Hematopoietic multipotent progenitor cell treated with erythropoietin and hydrocortisone succinate and interleukin-3 and kit ligand, for 8 days (in vitro differentiated cells): ENCODE measurements at places on chromosomes 6 and 20.
A peak's percentile ranks its signal among the peaks of the same experiment; 100 is the strongest.

DNA sequence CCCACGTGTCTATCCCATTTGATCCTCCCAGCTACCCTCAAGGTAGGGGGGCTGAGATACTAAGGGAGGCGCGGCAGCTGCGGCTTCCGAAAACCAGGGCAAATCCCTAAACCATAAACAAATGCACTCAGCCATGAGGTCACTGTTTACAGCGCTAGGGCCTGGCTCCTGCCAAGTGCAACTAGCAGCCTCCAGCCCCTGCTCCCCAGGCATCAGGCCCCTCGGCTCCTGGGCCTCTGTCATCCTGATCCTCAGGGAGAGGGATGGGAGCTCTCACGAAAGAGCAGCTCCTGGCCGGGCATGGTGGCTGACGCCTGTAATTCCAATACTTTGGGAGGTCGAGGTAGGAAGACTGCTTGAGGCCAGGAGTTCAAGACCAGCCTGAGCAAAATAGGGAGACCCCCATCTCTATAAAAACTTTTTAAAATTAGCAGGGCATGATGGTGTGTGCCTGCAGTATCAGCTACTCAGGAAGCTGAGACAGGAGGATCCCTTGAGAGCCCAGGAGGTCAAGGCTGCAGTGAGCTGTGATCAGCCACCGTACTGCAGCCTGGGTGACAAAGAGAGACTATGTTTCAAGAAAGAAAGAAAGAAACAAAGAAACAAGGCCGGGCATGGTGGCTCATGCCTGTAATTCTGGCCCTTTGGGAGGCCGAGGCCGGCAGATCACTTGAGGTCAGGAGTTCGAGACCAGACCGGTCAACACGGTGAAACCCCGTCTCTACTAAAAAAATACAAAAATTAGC is 42.5 kb upstream of the TLDC2 start:
- no peak for DNase-seq

- DNase-seq = no peak
Measured at GRCh38 chr20:63708301-63709148, 686 bp downstream of the ZGPAT start.

GRCh38 chr6:142570221-142570671 is 268.4 kb downstream of the ADGRG6 start:
- no peak for DNase-seq

DNA sequence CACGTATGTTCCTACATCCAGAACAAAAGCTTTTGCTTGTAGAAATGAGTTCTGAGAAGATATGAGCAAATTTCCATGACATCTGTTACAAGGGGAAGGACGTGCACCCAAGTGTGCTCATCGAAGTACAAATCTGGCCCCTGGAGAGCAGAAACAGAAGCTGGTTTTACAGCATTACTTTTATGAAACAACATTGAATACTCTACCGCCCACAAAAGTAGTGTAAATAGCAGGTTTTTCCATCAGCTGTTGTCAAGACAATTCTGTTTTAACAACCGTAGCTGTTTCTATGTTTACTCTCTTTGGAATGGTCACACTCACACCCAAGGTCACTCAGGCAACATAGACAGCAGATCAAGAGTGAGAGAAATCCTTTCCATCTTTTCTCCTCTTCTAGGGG is 114.2 kb upstream of the SSTR4 start:
- no peak for DNase-seq

- DNase-seq = no peak
Measured at GRCh38 chr6:73898599-73898998, 202.6 kb downstream of the CD109 start.

DNA sequence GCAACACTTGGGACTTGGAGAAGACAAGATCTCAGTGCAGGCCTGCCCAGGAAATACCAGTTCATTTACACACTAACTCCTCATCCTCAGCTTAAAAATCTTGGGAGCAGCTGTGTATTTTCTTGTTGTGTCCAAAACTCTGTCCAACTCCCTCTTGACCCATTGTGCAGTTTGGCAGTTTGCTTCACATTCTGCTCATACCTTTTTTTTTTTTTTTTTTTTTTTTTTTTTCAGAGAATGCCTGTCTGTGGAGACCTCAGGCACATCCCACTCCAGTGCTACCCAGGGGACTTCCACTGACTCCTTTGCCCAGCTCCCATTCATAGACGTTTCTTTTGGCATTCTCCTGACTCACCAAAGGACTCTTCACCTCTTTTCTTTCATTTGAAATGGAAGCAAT is 265.8 kb upstream of the TCF21 start:
- no peak for DNase-seq

DNA sequence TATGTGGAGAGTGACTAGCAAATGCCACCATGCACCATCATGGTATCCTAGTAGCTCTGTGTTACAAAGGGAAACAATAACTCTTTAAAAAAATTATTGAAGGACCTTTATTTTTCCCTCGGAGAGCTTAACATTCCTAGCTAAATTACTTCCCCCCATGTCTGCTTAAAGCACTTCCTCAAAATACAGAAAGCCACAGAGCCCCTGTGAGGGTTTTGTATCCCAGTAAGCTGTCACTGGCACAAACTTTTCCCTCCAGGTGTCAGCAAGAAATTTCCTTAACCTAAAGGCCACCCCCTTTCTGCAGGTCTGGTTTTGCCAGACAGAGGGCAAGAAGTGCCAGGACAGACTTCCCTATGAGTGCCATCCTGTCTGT is 340.0 kb upstream of the PRDM1 start:
- DNase-seq = no peak

GRCh38 chr6:27810768-27811450 is 101.3 kb downstream of the OR2B2 start:
- DNase-seq = peak; percentile 84

DNA sequence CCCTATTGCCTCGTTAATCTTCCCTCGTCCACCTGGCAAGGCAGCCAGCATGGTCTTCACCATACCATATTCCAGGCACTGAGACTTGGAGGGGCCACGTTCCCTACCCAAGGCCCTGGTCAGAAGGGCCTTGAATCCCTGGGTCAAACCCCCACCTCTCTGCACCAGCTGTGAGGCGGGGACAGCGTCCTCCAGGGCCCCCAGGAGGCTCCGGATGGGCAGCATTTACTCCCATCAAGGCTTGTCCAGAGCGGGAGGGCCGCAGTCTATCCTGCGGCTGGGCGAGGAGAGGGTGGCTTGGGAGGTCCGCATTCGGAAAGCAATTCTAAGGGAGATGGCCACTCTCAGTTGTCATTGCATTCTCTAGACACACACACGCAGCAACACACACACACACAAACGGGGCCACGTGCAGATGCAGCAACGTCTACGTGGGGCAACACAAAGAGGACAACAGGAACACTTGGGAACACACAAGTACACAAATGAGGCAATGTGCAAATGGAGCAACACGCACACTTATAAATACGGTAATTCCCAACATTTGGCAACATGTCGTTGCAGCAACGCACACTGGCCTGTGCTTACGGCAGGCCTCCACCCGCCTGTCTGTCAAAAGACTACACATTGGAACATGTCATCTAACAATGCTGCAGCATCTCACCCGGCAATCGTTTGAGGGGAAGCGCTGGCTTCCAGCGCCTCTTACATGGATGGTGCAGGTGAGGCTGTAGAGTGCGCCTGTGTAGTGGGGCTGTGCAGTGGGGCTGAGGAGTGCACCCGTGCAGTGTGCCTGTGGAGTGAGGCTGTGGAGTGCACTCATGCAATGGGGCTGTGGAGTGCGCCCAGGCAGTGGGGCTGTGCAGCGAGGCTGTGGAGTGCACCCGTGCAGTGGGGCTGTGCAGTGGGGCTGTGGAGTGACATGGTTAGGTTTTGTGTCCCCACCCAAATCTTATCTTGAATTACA is 12.9 kb upstream of the NTSR1 start:
- DNase-seq = no peak

GRCh38 chr20:48146308-48146707 is 361.0 kb upstream of the SULF2 start:
- DNase-seq = no peak
